Stimulated activated CD8-positive, alpha-beta memory T cell treated with anti-CD3 and anti-CD28 coated beads, Interleukin-15, amount 100 ng/mL, for 24 hours (primary cell): ENCODE measurements at places on chromosomes 3 and 15.

DNA sequence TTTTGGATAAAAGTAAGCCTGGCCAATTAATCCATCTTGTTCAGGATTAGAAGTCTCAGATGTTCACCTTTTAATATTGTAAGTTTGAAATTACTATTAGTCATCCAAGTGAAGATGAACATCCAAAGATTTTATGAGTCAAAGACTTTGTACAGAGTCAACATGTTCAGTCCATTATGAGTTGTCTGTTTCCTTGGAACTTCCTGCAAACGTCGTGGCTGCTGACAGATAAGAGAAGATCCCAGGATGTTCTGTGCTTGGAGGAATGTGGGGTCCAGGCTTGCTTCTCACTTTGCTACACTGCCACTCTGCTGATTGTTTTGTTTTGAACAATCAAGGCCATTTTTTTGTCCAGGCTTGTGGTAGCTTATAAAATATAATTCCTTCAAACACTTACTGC lies 74.3 kb upstream of the SLCO2A1 start:
- no peak for DNase-seq

DNA sequence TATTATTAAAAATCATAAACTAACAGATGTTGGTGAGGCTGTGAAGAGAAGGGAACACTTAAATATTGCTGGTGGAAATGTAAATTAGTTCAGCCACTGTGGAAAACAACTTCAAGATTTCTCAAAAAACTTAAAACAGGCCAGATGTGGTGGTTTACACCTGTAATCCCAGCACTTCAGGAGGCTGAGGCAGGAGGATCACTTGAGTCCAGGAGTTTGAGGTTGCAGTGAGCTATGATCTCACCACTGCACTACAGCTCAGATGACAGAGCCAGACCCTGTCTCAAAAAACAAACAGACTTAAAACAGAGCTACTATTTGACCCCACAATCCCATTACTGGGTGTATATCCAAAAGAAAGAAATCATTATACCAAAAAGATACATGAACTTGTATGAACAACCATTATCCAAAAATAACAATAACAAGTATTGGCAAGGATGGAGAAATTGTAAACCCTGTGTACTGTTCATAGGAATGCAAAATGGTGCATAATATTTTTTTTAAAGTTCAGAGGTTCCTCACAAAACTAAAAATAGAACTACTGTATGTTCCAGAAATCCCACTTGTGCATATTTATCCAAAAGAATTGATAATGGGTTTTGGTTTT lies 25.5 kb downstream of the ZNF148 start:
- no peak for DNase-seq

GRCh38 chr3:18841422-18842343 lies 306.6 kb upstream of the KCNH8 start:
- no peak for DNase-seq

GRCh38 chr3:65729973-65730372 lies 308.7 kb downstream of the MAGI1 start:
- DNase-seq = no peak

GRCh38 chr15:65460741-65461347 lies 38.1 kb upstream of the IGDCC4 start:
- DNase-seq = no peak

DNA sequence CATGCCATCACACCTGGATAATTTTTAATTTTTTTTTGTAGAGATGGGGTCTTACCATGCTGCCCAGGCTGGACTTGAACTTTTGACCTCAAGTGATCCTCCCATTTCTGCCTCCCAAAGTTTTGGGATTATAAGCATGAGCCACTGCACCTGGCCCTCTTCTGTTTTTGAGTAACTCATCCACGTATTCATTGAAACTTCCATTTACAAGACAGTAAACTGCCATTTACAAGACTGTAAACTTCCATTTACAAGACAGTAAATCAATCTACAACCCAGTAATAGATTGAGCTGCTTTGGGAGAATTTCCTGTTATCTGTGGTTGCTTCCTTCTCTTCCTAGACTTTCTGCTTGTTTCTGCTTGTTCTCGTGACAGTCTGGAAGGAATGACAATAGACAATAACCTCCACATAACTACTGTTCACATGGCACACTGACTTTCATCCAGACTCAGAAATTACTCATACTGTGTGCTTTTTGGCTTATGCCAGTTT lies 114.7 kb upstream of the CCNL1 start:
- no peak for DNase-seq

GRCh38 chr3:133515127-133515526 lies 58.4 kb upstream of the CDV3 start:
- no peak for DNase-seq

GRCh38 chr3:20346916-20347315 lies 160.9 kb upstream of the SGO1 start:
- DNase-seq = no peak

DNA sequence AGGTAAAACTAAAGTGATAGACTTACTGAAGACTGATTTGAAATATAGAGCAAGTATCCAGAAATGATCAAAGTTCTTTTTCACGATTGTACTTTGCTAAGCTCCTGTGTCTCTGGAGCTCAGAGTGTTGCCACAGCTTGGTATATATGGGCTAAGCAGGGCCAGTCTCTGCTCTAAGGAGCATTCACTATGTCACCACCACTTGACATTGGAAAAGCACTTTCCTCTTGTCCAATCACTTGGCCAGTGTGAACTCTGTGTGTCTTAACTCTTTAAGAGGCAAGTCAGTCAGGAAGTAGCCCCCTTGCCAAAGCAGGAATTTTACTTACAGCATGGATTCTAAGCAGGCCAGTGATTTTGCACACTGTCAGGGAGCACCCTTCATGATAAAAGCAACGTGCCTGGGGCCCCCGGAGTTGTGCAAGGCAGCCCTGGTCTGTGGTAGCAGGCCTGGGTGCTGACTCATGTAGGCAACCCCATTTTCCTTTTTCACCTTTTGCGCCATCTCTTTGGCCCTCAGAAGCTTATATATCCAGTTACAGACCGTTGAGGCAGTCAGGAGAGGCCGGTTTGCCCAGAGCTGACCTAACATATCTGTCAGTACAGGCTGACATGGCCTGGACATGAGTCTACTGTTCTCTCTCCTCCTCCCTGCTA lies 73.0 kb downstream of the HCN4 start:
- DNase-seq = no peak
